ENCODE measurements at places on chromosomes 12 and 14.

GRCh38 chr12:104825408-104825807 lies 132.7 kb downstream of the SLC41A2 start:
- DNase-seq = no peak

DNA sequence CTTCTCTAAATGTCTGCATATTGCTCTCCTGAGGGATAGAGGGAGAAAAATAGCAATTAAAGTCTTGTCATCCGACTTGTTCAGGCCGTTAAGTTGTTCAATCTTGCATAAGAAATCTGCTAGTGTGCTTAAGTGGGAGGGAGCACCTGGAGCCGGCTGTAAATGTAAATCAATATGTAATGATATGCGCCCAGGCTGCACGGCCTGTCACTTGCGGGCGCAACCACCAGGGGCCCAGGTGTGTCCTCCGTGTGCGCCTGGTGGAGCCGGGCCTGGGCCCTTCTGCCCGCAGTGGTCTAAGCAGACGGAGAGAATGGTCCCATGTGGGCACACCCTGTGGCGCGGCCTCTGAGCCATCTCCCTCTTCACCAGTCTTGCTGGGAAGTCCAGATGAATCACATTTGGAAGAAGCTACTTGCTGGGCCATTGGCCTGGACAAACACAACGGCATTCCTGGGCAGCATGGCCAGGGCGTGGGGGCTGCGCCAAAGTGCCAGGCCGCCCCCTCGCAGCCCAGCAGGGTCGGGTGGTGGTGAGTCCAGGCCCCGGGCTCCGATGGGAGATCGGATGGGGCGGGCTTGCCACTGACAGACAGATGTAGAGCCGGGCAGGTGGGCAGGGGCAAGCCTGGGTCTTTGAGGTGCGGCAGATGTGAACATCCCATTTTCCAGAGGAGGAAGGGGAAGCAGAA lies 193.3 kb upstream of the C14orf180 start:
- DNase-seq = peak; percentile 39

DNA sequence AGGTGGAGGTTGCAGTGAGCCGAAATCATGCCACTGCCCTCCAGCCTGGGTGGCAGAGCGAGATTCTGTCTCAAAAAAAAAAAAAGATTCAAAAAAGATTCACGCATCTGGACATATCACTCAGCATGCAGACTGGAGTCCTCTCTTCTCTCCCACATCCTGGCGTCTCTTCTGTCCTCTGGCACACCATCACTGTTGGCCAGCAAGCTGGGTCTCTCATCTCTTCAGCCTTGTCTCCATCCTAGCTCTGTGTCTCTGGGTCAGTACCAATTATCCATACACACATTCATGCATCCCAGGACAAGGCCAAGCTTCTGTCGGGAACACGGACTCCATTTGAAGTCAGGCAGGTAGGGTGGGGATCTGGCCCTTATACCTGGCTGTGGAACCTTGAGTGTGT lies 105.5 kb upstream of the MAP1LC3B2 start:
- no peak for DNase-seq

GRCh38 chr12:7190268-7191055 lies 976 bp downstream of the PEX5 start:
- DNase-seq = no peak

DNA sequence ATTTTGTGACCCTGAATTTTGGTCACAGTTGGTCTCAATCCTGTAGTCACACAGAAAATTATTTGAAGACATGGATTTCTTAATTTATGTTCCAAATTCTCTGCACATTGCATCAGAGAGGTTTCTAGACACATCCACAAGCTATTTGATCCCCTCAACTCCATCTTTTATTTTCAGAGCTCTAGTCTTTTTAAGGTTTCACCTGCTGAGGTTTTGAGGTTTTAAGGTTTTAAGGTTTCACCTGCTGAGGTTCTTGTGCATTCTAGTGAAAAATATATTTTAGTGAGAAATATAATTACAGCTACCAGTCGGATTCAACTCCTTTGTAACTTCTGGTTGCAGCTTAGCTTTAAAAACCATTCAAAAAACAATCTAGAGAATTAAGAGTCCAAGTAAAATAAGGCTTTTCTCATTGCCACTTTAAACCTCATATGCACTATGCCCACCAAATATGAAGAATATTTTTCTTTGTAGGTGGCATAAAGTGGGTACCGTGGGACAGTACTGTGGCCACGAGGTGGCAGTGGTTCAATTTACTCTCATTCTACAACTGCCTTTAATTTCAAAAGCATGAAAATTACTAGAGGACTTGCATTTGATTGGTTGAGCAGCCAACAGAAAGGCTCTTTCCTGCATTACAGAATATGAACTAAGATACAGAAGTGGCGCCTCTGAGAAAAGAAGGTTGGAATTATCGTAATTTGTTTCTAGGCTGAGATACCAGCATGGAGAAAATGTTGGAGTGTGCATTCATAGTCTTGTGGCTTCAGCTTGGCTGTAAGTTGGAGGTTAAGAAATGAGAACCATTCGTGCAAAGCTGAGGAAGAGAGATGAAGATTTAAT lies 366.5 kb upstream of the OR4E1 start:
- no peak for DNase-seq

DNA sequence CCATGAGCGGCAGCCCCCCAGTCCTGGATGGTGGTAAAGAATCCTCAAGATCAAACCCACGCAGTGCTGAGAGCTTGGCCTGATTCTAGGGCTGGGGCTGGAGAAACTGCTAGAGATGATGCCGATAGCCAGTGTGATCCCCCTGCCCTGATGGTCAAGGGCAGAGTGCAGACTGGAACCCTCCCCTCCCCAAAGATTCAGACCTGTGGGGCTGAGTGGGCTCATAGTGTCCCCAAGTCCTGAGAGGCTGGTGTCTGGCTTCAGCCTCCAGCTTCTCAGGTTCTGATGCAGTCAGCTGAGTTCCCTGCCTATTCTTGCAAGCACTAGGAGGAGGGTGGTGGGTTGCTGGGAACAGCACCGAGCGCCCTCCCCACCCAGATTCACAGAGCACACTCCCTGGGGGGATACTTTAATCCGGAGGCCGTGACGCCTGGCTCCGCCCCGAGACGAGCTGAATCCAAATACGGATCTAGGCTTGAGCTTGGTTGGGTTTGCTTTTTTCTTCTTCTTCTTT lies 11.9 kb downstream of the RHOF start:
- DNase-seq = no peak

DNA sequence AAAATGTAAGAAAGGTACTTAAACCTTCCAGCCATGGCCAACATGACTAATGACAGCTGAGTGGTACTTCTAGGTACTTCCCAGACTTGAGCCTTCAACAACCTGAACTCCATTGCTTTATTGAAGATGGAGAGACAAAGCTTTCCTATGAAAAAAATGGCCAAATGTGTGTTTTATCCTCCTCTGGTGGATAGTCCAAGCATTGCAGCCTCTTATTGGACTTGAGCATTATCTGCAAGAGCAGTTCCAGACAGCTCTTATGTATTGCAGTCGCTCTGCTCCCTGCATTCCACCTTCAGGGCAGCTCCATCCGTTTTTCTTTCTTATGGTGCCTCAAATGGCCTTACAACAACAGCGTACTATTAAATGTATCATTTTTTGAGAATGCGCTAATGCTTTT lies 588.2 kb downstream of the NRXN3 start:
- DNase-seq = no peak
